ENCODE measurements at places on chromosomes 7 and 10.

- no peak for DNase-seq
Measured at GRCh38 chr7:20329389-20330238, 1.1 kb upstream of the ITGB8 start.

DNA sequence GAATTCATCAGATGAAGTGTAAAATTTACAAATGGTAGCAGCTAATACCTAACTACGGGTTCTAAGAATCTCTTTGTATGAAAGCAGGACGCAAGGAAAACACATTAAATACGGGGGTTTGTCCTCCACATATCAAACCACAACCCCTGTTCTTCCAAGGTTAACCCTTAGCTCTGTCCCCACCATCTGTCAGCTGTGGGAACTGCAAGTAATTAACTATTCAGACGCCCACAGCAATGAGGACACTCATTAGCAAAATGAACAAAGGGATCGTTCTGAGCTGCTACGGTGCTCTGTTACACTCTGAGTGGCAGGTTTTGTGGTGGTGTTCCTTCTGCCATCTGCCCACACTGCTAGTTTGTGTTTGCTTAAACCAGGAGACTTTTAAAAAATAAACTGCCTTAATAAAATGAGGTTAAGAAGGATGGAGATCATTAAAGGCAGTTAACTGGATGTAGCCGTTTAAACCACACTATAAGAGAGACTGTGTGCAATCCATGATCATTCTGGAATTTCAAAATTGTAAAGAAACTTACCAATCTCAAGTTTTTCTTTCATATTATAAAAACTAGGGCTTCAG is 51.4 kb downstream of the C10orf67 start:
- DNase-seq: peak; percentile 34

- no peak for DNase-seq
Measured at GRCh38 chr10:119306986-119307392, 99.6 kb downstream of the GRK5 start.

DNA sequence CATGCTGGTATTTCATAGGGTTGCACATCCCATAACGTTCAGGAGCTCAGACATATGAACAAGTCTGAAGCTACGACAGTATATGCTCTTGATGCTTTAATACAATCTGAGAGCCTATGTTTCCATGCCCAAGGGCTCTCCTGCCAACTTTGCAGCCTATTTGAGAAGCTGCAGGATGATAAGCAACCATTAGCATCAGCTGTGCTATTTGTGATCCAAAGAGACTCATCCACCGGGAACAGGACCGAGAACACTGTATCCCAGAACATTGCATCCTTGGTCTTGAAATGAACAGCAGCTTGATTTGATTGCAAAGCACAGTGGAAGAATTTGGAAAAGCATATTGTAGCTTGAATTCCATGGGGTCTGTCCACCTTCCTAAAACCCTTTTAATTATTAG is 156.2 kb upstream of the PTER start:
- DNase-seq: no peak

DNA sequence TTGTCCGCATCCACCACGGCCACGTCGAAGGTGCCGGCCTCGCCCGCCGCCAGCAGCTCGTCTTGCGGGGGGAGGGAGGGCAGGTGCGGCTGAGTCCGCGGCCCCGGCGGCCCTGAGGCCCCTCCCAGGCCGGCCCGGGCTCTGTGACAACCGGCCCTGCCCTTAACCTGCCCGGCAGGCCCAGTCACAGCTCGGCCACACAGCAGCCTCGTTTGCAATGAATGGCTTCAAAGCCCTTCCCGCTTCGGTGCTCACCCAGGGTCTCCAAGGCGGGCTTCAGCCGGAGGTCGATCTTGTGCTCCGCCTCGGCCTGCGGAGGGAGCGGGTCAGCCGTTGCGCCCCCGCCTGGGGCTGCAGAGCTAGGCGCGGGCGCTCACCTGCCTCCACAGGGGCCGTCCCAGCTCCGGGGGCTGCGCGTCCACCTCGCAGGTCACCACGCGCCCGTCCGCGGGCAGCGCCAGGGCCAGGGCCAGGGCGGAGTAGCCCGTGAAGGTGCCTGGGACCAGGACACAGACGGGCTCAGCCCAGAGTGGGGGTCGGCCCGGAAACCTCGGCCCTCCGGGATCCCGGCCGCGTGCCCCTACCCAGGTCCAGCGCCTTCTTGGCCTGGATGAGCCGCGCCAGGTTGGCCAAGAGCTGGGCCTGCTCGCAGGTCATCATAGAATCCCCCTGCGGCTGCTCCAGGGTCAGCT is 928 bp downstream of the COMTD1 start:
- no peak for DNase-seq

DNA sequence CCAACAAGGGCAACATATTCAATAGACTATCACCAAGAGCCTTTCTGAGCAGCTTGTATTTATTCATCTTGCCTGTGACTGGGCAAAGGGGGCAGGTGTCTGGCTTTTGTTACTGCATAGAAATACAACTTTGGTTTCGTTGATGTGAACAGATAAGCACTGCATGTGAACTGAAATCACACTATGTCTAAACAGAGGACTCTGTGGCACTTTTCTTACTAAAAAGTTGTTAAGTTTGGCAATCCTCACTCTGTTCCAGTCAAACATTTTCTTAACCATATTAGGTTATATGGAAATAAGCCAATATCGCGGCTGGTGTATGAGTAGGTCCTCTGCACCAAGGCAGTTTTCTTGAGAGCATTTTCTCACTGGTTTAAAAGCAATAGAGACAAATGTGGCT is 48.5 kb downstream of the CALD1 start:
- DNase-seq: no peak

DNA sequence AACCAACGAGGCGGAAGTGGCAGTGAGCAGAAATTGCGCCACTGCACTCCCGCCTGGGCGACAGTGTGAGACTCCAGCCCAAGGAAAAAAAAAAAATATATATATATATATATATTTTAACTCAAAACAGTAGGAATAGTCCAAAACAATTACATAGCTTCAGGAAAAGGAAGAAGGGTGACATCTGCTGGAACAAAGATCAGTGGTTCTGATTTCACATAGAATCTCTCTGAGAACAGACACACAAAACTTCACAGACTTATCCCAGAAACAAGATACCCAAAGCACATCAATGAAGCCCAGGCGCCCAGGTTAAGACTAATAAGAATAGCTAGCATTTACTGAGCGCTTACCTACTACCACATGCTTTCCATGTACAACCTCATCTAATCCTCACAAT is 45.0 kb downstream of the DNMBP start:
- no peak for DNase-seq

All from left renal cortex interstitium (tissue), 4 donors.